ENCODE measurements at places on chromosomes 3 and 15.
A peak's percentile ranks its signal among the peaks of the same experiment; 100 is the strongest.

GRCh38 chr3:49349348-49350114, 8.6 kb downstream of the GPX1 start:
- DNase-seq: no peak
- H3K4me3 ChIP-seq: no peak overlapping the region
- H3K4me1 ChIP-seq: peaks cover 23% of the 10 kb centered on the region
- no peaks in the 10 kb centered on the region for H3K27me3 ChIP-seq

DNA sequence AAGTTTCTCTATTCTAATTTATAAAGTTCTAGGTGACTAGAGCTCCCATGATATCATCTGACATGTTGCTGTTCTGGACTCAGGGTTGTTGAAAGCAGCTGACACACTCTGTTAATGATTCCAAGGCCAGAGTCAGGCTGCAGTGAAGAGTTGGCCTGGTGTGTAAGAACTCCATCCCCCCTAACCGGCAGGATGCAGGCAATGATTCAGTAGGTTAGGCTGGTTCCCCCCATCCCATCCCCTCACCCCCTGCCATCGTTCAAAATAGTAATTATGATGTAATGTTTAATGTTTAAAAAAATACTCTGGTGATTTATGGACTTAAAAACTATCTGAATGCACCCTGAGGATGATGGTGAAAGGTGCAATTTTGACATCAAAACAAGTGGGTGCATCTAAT, 4.6 kb upstream of the TRIM71 start:
- no peaks in the 10 kb centered on the region for H3K36me3 ChIP-seq
- H3K4me3 ChIP-seq: no peak overlapping the region
- no peak overlapping the region for H3K27ac ChIP-seq

DNA sequence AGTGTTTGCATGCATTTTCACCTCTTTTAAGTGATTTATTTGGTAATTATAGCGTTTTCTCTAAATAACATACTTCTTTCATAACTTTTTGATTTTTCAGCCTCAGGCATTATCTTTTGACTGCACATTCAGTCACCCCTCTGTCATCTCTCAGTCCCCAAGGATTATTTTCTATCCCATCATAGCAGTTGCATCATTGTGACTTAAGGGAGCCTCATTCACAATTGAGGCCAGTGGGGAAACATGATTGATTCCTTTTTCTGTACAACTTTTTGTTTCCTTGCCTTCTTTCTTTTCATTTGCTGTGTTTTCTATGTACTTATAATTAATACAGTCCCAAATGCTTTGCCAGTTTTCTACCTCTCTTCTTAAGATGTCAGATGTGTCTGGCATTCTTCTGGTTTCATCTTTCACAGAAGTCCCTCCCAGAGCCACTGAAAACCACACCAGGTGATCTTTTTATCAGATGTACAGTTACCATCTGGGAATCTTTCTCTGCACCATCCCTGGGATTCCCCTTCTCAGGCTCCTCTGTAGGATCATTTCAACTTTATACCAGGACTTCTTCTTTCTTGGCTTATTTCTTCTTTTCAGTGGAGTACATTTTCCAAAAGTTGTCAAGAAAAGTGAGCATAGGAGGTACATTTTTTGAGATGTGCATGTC, 151.4 kb downstream of the RAP2B start:
- no peaks in the 10 kb centered on the region for H3K4me1 ChIP-seq
- H3K27ac ChIP-seq: no peak overlapping the region
- no peaks in the 10 kb centered on the region for H3K36me3 ChIP-seq
- DNase-seq: peak; percentile 28
- no peaks in the 10 kb centered on the region for H3K27me3 ChIP-seq

- H3K27ac ChIP-seq: no peak overlapping the region
- DNase-seq: peak; percentile 81
- no peaks in the 10 kb centered on the region for H3K36me3 ChIP-seq
- no peaks in the 10 kb centered on the region for H3K4me1 ChIP-seq
- H3K27me3 ChIP-seq: no peaks in the 10 kb centered on the region
Observed at GRCh38 chr3:186976837-186977750, 46.8 kb downstream of the ST6GAL1 start.

DNA sequence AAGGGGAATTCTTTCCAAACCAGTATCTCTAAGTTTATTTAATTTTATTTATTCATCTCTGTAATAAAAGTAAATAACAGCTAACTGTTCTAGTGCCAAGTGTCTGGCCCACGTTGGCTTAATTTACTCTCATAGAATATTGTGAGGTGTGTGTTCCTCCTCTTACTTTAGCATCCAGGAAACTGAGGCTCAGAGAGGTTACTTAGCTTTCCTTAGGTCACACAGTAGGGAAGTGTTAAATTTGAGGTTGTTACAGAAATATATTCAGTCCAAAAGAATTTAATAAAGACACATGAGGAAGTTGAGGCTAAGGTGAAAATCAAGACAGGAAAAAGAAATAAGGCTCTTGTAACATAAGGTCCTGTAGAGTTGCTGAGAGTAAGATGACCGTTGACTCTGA, 84.4 kb upstream of the MRPS22 start:
- no peak overlapping the region for H3K27ac ChIP-seq
- no peaks in the 10 kb centered on the region for H3K36me3 ChIP-seq
- DNase-seq: no peak
- no peaks in the 10 kb centered on the region for H3K4me1 ChIP-seq

DNA sequence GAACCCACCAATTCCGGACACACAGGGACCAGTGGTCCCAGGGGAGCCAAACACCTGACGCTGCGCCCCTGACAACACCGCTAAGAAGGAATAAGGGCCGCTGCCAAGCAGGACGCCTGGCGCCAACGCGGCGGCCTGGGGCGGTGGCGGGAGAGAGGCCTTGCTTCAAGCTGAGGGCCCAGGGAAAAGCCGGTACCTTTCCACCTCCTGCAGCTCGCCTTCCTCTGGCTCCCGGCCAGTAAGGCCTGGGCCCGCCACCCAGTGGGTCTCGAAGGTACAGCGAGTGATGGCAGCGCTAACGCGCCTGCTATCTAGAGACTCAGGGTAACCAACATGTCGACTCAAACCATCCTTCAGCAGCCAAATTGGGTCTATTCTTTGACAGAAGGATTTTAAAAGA, 1074.1 kb downstream of the SI start:
- H3K27me3 ChIP-seq: no peaks in the 10 kb centered on the region
- DNase-seq: no peak
- H3K4me1 ChIP-seq: no peaks in the 10 kb centered on the region
- H3K4me3 ChIP-seq: no peak overlapping the region
- H3K36me3 ChIP-seq: no peaks in the 10 kb centered on the region

GRCh38 chr15:45441686-45442085, 63.3 kb upstream of the GATM start:
- H3K36me3 ChIP-seq: no peaks in the 10 kb centered on the region
- no peak overlapping the region for H3K27ac ChIP-seq
- no peaks in the 10 kb centered on the region for H3K27me3 ChIP-seq
- DNase-seq: no peak

- H3K4me1 ChIP-seq: peaks cover 27% of the 10 kb centered on the region
- DNase-seq: peak; percentile 61
- peak overlapping the region; percentile 42 for H3K27ac ChIP-seq
- H3K27me3 ChIP-seq: no peaks in the 10 kb centered on the region
Observed at GRCh38 chr3:11168881-11169805, 14.8 kb downstream of the HRH1 start.
